ENCODE measurements at places on chromosomes 2 and 18.

- no peak for DNase-seq
Measured at GRCh38 chr2:177052471-177052870, 160.1 kb upstream of the HNRNPA3 start.

DNA sequence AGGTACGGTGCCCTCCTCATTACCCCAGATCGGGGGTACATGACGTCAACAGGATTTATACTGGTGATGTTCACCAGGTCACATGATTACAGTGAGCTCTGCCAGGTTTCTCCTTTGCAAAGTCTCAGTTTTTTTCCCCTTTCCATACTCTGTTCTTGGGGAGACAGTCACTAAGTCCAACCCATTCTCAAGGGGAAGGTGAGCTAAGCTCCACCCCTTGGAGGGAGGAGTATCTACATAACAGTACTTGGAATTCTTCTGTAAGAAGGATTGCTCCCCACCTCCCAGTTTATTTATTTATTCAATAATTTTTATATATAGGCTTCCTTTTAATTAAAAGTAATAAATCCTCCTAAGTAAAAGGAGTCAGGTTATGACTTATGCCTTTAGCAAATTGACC, 34.1 kb upstream of the SOS1 start:
- DNase-seq = no peak

DNA sequence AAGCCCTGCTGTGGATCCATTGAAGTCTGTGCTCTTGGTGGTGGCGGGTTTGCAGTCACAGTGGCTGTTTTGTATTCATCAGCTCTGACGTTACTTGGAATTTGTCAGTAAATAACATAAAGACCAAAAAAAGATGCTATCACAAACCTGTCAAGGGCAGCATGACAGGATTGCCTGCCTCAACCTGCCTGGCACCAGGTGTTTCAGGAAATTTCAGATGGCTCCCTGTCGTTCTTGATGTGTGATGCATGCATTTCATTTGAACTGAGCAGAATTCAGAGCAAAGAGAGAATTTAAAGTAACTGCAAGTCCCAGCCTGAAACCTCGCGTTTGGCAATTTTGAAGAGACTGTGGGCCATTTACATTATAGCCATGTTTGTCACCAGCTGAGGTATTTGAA, 50.3 kb upstream of the EPC2 start:
- DNase-seq = no peak

GRCh38 chr2:126227250-126227649, 428.7 kb upstream of the GYPC start:
- DNase-seq = no peak

DNA sequence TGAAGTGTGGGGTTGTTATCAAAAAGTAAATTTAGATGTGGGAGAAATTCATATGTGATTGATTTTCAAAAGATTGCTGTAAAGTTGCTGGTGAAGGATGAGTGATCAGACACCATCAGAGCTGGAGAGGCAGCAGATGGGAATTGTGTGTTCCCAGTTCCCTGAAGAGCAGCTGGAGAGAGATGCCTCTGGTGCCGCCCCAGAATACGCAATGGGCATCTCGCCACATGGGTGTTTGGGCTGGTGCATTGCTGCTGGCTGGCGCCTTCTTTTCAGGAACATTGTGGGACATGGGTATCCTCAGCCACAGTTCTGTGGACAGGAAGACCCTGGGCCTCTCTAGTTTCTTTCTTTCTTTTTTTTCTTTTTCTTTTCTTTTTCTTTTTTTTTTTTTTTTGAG, 11.9 kb downstream of the ATG4B start:
- DNase-seq = no peak

- DNase-seq = no peak
Measured at GRCh38 chr2:25257032-25257552, 84.6 kb downstream of the DNMT3A start.

DNA sequence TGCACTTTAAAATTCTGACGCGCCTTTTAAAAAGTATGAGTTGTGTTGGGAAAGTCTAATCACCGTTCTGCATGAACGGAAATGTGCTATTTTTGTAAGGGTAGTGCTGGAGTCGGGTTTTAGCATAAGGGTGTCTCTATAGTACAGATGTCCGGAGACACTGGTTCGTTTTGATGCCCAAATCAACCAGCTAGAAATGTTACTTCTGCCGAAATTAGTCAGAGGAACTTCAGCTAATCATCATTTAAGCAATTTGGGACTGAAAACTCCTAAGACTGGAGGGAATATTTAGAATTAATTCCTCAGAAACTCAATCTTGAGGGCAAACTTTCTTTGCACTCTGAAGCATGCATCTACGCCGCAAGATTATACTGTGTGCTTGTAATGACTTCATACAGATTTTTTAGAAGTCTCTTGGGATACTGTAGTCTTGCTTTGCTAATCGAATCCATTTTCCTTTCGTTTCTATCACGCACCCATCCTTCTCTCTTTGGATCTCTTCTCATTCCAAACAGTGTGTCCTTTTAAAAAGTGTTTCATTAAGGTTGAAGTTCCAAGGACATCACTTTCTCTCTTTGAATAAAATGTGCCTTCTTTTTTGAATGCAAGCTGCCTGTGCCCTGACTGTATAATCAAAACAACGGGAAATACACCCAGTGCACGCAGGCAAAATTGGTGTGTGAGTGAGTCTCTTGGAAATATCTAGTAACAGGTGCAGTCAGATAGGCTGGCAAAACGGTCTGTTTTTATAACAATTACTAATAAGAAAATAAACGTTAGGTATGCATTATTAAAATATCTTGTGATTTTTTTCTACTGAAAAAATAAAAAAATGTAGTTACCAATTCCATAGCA, 270.9 kb upstream of the TCF4 start:
- no peak for DNase-seq

GRCh38 chr18:51185075-51185474, 12.4 kb downstream of the MEX3C start:
- DNase-seq = no peak

GRCh38 chr2:142734231-142734630, 143.2 kb upstream of the KYNU start:
- no peak for DNase-seq

DNA sequence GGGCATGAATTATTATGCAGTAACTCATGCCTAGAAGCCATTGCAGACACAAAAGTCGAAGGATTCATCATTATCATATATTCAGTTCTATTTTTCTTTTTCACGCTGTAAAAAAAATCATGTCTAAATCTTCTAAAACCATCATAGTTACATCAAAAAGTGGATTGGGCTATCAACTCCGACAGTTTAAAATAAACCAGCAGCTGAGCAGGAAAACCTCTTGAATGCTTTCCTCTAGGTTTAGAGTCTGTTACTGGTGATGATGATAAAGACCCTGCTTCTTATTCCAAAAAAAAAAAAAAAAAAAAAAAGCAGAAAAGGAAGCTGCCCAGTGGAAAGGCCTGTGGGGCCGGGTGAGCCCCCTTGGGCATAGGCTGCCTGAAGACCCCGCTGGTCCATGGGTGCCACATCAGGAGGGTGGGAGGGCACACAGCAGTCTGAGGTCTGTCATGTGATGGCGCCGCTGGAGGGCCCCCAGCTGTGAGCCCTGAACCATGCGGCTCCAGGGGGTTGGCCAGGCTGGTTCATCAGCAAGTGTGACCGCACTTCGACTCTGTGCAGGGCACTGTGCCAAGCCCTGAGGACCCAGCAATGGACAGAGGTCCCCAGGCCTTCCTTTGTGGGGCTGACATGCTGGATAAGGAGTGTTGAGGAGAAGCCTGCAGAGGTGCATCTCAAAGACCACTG, 199.6 kb downstream of the EIPR1 start:
- DNase-seq = no peak

DNA sequence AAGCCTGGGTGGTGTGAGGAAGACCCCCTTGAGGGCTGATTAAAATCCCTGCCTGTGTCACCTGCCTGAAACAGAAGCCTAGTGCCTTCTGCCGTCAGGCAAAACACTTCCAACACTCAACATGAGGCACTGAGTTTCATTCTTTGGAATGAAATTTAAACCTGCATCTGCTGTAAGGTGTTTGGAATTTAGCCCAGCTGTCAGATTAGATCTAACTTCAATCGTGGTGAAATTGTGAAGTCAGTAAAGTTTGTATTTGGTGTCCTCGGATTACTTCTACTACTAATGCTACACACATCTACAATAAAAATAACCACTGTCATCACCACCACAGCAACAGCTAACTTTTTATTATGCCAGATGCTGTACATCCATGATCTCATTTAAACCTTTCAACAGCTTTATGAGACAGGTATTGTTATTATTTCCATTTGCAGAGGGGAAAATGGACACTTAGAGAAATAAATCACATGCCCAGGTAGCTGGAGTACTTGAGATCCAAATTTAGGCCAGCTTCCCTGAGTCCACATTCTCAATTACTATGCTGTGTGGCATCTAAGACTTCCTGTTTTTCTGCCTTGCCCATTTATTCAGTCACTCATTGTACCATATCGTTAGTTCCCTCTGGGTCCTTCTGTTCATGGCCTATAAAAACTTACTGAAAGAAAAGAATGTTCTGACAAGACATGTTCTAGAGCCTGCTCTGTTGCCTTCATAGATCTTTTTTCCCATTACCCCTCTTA, 98.2 kb upstream of the GCFC2 start:
- DNase-seq = no peak

DNA sequence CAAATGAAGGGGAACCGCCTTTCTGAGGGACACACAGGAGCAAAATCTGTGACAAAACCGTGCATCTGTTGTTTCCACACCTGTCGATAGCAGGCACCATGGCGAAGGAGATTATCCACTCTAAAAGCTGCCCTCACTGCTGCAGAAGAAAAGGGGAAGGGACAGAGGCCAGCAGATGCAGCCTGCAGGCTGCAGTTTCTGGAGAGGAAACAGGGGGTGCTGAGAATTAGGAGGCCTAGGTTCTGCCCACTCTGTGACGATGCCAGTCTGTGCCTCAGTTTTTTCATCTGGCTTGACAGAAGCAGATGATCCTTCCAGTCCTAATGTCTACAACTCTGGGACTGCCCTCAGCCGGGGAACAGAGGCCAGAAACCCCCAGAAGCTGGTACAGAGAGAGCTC, 17.7 kb downstream of the PAX8 start:
- DNase-seq = no peak

DNA sequence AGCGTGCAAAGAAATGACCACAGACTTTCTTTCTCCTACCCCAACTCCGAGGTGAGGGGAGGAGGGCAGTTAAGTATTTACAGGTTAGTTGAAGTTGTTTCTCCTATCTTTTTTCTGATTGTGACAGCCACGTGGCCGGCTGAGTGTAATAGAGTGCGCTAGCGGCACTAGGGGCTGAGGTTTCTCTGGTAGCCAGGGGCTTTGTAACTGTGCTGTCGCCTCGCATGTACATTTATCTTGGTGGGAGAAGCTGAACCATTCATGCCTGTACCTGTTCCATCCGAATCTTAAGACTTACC, 214.1 kb upstream of the STON1 start:
- no peak for DNase-seq

GRCh38 chr2:226702376-226702775, 97.2 kb downstream of the IRS1 start:
- no peak for DNase-seq

DNA sequence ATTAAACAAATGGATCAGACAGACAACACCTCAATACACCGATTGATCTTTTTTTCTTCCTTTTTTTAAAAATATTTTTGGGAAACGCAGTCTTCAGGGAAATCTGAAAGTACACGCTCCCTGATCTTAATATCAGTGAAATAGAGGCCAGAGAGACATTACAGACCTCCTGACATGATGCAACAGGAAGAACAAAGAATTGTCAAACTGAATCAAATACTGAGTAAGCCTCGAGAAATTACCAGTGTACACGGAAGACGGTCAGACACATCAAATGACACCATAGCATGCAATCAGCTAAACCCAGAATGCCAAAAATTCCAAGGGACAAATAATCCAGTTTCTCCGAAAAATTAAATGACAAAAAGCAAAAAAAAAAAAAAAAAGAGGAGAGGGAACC, 80.2 kb upstream of the NFU1 start:
- no peak for DNase-seq

GRCh38 chr18:55301824-55302166, 286.2 kb downstream of the TCF4 start:
- DNase-seq = no peak

DNA sequence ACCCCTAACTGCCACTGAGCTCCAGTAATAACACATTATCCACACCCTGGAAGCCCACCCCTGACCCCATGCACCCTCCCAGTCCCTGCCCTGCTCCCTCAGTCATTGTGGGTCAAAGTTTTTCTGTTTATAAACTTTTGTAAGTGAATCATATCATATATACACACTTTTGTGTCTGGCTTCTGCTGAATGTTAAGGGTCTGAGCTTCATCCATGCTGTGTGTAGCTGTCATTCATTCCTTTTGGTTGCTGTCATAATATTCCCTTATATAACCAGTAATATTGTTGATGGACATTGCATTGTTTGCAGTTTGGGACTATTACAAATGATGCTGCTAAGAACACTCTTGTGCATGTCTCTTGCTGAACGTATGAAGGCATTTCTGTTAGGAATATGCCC, 14.5 kb downstream of the CNNM4 start:
- DNase-seq = no peak

DNA sequence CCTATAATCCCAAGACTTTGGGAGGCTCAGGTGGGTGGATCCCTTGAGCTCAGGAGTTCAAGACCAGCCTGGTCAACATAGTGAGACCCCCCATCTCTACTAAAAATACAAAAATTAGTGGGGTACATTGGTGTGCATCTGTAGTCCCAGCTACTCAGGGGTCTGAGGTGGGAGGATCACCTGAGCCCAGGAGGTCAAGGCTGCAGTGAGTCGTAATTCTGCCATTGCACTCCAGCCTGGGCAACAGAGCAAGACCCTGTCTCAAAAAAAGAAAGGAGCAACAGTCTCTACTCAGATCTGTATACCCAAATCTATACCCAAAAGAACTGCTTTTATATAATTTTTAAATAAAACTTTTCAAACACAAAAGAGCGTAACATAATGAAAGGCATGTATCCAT, 5.5 kb upstream of the HSBP1L1 start:
- DNase-seq = no peak

DNA sequence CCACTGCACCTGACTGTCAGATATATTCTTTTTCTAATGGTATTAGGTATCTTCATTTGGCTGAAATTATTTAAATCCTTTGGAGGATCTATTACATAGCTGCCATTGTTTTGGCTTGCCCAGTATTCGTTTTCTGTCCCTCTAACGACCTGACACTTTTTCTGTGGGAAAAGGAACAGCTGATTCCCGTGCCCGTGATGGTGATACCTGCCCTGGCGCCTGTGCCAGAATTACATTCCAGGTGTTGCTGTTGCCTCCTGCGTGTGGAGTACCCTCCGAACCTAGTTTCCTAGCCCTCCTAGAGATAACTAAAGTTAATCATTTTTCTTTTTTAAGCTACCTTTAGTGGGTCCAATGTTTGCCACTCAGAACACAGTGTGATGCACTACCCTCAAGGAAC, 14.0 kb downstream of the HOXD1 start:
- DNase-seq = no peak

DNA sequence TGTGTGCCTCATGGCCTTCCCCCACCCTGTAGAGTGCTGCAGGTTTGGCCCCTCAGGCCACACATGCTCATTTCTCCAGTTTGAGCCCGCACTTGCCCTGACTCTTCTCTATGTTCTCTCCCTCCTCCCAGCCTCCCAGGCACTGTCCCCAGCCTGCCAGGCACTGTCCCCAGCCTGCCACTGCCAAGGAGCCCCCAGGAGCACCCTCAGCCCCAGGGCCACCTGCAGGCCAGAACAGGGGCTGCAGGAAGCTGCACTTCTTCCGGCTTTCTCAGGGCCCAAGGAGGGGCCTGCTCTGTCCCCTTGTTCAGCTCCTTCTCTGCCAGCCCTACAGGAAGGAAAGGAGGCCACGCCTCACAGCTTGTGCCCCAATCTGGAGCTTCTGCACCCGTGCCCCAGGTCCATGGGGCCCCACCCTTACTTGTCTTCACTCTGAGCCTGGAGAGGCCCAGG, 31.6 kb downstream of the CYP26B1 start:
- DNase-seq = no peak

- no peak for DNase-seq
Measured at GRCh38 chr18:21593540-21594257, 6.8 kb downstream of the ESCO1 start.
